ENCODE measurements at places on chromosomes 1 and 21.

- no peak for DNase-seq
Observed at GRCh38 chr1:220441211-220441610, 86.7 kb upstream of the MARK1 start.

DNA sequence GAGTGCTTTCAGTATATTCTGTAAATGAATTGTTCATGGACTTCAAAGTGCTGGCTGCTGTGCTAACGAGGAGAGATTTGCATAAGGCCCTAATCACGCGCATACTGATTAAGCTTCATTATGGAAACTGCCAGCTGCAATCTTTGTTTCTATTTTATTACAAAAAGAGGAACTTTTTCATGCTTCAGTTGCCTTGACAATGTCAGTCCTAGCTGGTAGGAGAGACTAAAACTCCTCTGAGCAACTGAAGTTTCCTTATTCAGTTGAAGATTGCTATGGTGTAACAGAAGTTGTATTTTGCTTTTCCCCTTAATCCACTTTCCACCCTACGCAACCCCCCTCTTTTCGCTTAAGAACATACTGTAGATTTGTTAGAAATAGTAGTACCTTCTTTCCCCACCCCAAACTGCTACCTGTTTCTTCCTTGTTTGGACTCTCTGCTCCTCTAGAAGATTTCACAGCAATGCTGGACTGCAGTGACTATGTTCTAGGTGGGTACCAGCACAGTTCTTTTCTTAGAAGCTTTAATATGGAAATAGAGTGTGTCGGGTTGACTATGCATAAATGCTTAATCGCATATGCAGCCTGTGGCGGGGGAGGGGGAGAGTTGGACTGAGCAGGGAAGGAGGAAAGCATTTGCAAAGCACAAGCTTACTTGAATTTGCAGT lies 108.3 kb downstream of the POU2F1 start:
- DNase-seq: no peak

GRCh38 chr1:207841293-207841692 lies 69.6 kb downstream of the CD34 start:
- no peak for DNase-seq

- DNase-seq: no peak
Observed at GRCh38 chr1:225509770-225510169, 81.9 kb upstream of the LBR start.

- no peak for DNase-seq
Observed at GRCh38 chr21:39087238-39088030, 95.8 kb downstream of the PSMG1 start.
